Colonic mucosa (tissue), 4 donors: ENCODE measurements at places on chromosomes 7 and 10.

DNA sequence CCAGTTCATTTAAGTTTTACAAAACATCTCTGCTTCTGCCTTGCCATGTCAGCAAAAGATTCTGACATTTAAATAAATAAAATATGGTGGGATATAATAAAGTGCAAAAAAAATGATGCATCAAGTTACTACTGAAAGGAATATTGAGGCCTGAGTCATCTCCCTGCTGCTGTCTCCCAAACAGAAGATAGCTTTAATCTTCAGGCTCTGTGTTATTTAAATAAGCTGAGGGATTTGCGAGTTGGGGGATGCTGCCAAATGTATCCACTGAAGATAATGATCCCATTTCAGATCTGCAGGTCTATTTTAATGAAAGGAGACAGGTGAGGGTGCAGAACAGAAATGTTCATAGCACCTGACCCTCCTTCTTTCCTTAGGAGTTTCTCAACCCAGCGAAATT, 720.8 kb downstream of the AUTS2 start:
- no peak for DNase-seq

GRCh38 chr7:38716397-38716796, 85.2 kb upstream of the AMPH start:
- no peak for DNase-seq

GRCh38 chr7:111459757-111460280, 102.5 kb downstream of the IMMP2L start:
- DNase-seq = no peak

DNA sequence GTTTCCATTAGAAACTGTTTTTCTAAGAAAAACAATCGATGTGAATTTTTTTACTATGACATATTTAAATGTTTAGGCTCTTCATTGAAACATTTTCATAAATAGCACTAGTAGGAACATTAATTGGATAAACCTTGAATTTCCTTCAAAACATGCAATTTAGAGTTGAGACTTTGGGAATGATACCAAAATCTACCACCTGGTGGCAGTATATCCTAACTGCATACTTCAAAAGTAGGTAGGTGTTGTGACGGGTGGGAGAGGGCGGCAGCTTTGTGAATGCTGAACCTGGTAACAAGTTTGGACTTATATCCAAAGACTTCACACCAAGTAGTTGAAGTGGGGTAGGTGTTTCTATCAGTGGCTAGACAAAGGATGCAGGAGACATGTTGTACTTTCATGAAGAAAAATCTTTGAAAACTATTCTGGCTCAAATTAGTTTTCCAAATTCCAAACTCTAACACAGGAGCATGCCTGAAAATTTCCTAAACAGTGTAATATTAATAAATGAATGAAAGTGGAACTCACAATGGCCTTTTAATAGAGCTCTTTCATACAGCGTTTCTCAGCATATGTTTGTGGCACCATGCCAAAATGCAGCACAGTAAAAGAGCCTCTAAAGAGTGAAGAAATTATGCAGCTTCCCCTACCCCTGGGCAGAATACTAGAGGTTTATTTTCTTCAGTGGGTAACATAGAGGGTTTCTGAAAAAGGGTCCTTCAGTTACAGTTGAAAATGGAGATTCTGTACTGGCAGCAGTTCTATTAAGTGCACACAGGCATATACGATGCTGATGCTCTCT, 201.0 kb upstream of the TPK1 start:
- peak; percentile 32 for DNase-seq

DNA sequence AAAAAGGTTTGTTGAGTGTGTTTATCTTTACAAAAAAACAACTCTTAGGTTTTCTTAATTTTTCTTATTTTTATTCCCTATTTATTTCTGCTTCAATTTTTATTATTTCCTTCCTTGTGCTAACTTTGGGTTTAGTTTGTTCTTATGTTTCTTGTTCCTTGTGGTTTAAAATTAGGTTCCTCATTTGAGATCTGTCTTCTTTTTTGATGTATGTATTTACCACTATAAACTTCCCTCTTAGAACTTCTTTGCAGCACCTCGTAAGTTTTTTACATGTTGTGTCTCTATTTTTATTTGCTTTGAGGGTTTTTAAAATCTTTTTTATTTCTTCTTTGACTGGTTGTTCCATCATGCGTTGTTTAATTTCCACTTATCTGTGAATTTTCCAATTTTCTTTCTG, 1217.1 kb upstream of the CELF2 start:
- no peak for DNase-seq

- DNase-seq = no peak
Observed at GRCh38 chr7:106915873-106916272, 50.8 kb downstream of the PIK3CG start.

- no peak for DNase-seq
Observed at GRCh38 chr10:22606164-22606614, 108.2 kb downstream of the PIP4K2A start.

DNA sequence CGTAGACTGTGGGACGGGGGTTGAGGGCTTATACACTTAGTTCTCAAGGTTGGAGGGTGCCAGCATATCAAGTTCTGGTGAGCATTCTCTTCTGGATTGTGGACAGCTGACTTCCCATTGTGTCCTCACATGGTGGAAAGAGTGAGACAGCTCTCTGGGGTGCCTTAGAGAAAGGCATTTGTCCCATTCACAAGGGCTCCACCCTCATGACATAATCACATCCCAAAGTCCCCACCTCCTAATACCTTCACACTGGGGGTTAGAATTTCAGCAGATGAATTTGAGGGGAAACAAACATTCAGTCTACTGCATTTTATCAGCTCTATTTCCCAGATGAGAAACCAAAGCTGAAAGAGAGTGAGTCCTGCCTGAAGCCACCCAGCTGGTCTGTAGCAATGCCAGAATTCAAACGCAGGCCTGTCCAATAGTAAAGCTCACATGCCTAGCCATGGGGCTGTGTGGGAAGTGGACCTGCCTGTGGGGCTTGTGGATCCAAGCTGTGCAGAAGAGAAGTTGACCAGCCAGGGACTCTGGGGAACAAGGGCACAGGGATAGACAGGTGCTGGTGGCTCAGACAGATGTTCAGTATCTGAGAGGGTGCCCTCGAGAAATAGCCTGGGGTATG, 34.9 kb upstream of the LOXL4 start:
- DNase-seq = no peak

DNA sequence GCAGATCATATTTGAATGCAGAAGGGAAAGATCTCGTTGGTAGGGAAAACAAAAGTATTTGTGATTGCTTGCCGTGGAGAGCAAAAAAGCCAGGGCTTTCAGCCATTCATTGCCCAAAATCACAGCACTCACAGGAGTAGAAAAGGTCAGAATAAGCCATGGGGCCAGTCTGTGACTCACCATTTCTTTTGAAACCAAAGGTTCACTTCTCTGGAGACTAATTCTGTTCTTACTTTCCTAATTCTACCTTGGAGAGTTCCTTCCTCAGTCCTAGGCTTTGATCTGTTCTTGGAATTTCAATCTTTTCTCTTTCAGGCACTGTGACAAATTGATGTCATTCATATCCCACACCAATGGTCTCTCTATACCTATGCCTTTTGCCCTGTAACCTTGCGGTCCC, 54.1 kb upstream of the FAM180A start:
- DNase-seq = no peak

DNA sequence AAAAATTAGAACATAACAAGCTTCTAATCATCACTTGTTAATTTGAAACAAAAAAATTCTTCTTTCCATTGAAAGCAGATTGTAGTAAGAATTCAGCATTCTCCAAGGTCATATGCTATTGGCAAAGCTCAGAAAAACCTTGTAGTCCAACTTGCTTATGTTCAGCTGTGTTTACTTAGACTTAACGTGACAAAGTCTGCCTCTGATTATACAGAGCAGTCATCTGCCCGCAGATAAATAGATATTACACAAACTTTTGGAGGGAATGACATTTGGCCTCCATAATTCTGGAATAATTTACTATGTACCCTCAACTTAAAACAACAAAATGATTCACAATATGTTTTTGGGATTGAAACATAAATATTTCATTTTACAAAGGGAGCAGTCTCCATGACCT, 45.8 kb downstream of the MKX start:
- DNase-seq = no peak

DNA sequence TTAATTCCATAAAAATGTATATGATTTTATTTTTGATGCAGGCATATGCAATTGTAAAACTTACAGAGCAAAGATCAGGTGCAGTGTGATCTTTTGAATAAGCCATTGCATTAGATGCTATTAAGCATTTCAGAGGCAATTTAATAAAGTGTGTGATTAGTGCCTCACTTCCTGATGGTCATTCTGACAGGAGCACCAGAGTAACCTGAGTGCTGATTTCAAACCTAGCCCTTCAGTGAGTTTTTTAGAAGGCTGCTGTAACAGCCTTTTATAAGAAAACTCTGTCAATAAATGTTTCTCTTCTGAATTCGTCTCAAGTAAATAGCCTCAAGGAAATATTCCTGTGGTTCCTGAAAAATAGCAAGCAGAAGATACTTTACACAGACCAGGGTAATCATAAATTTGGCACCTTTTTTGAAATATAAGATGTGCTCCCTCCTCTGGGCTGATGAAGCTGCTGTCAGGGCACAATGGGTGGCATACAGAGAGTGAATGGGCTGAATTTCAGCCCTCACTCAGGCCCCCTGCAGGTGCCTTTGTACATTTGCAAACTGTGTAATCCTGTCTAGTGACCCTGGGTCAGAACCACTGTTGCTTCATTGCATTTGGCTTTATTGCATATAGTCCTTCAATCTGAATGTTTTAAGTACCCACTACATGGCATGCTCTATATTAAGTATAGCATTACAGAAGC, 193.7 kb upstream of the CSTF2T start:
- no peak for DNase-seq

DNA sequence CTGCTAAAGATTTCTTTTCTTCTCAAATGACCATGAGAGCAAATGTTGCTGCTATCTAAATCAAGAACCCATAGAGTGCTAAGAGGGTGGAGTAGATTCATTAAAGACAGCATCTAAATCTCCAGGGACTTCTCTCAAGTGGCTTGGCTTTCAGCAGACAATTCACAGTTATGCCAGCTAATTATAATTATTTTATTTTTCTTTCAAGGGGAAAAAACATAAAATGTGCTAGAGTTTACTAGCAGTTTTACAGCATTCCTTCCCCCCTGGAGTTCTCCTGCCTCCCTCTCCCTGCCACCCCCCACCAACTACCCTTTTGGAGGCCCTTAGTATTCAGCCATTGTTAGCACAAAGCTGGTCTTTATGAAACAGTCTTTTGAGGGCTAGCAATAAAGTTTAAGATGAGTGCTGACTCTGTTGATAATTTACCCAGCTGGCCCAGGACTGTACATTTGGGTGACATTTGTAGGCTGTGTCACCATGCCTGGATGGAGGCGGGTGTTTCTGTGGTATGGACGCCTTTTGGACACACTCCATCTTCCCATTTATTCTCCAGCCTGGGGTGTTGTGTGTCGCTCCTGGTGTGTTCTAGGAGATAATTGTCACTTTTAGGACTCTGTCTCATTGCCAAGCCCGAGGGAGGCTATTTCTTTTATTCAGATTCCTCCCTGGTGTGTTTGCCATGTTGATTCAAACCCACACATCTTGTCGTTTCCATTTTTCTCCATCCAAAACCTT, 160.2 kb downstream of the CREB5 start:
- peak; percentile 25 for DNase-seq

DNA sequence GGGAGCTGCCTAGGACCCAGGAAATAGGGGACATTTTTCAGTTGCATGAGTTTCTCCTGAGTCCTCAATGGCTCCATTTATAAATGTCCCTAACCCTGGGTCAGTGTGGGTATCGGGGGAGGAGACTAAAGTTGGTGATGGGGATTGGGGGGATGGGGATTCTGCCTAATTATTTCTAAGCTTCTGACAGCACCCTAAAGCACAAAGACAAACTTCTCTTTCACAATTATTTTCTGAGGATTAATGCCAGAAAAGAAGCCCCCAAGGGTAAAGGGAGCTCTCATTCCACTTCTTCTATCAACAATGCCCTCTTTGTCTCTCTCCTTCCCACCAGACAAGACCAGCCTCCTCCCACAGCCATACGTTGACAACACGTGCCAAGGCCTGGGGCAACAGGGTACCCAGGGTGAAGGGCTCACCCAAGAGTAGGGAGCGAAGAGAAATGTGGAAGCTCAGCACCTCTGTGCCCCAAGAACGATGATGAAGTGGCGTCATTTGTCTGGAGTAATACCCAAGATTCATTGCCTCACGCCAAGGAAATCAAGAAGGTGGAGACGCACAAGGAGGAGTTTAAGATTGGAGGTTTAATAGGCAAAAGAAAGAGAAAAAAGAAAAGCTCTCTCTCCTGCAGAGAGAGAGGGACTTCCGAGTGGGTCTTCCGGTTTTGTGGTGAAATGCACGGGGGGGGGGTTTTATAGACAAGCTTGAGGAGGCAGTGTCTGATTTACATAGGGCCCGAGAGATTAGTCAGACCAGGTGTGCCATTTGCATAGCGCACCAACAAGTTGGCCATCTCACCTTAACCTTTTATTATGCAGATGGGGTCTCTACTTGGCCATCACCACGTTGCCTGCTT, 14.4 kb upstream of the GJC3 start:
- no peak for DNase-seq

DNA sequence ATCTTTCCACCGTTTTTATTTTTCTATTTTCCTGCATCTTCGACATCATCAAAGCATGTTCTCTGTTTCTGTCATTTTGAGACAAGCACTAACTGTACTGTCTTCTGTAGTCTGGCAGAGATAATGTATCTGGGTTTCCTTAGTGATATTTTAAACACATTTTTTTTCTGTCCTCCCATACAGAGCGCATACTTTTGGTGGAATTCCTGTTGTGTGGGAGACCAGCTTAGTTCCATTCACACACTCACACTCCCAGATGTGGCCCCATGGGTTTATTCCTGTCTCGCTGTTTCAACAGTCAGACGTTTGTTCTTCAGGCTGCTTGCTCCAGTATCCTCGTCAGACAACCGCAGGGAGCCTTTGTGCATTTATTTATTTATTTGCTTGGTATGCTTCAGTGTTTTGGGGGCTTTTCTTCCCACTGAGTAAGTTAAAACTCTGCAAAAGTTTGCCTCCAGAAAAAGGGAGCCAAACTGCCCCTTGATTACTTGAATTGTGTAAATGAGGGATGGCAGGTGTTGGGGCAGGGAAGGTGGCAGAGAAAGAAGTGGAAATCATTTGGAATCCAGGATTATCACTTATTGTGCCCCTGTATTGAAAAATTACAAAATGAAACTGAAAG, 456.8 kb upstream of the KLF6 start:
- DNase-seq = no peak

- DNase-seq = no peak
Observed at GRCh38 chr10:120428754-120429153, 28.3 kb upstream of the PLPP4 start.

GRCh38 chr10:95327367-95327766, 36.6 kb upstream of the PDLIM1 start:
- no peak for DNase-seq

DNA sequence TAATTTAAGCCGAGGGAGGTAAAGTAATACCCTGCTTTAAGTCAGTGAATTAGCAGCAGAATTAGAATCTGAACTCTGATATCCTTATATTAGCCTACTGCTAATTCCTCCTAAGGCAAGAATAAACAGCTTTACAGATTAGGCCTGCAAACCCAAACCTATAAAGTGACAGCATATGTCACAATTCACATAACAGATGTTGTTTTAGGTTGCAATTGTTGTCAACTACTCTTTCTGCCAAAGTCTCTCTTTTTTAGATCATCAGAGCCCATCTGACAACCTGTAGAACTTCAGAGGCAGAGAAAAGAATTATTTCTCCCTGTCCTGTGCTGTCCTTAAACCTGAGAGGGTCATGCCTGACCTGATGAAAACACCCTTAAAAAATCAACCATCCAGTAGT, 167.2 kb downstream of the PRKG1 start:
- DNase-seq = no peak
